NCI-H1436 (cell line): ENCODE measurements at places on chromosomes 16 and 17.

GRCh38 chr17:4480929-4481898 is 17.5 kb upstream of the SPNS2 start:
- DNase-seq = no peak

DNA sequence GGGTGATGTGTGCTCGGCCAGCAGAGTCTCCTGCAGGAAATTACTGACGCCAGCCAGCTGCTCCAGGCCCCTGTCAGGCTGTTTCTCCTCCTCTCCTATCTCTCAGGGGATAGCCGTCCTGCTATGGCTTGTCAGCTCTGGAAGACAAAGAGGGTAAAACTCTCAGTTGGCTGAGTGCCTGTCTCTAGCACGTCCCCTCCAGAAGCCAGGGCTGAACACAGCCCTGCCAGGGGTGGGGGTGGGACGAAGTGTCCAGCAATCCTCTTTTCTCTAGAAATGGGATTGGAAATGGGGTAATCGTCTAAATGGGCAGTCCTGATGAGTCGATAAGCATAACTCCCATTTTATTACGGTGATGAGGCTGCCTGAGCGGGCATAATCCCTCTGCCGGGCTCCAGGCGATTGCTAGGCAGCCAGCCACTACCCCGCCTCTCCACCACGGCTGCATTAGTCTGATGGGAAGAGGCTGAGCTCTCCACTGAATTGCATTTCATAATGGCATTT is 89.1 kb upstream of the GNAO1 start:
- peak; percentile 71 for DNase-seq

DNA sequence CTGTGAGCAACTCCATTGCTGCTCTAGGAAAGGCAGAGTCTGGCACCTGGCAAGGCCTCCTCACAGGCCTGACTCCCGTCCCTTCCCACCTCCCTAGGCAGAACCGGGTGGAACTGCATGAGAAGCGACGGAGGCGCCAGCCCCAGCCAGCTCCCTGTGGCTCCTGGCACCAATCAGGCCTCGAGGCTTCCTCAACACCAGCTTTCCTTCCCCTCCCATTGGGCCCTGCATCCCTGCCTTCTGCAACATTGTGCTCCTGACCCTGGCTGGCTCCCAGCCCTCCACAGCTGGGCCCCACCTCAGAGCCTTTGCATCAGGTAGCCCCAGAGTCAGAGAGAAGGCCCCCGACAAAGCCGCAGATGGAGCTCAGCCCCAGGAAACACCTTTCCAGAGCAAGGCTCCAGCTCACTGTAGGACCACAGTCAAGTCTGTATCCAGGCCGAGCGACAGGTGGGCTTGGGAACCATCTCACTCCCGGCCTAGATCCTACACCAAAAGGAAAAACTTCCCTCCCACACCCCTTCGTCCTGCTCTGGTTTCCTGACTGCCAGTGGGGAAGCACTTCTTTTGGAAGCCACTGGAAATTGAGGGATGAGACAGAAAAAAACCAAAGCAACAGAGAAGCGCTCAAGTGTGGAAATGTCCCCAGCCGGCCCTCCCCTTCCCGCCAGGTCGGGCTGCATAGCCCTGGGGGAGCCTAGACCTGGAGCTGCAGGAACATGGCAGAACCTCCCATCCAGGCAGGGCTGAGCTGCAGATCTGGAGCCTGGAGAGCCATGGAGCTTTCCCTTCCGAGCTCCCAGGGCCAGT is 31.0 kb downstream of the LRRC75A start:
- DNase-seq = no peak

DNA sequence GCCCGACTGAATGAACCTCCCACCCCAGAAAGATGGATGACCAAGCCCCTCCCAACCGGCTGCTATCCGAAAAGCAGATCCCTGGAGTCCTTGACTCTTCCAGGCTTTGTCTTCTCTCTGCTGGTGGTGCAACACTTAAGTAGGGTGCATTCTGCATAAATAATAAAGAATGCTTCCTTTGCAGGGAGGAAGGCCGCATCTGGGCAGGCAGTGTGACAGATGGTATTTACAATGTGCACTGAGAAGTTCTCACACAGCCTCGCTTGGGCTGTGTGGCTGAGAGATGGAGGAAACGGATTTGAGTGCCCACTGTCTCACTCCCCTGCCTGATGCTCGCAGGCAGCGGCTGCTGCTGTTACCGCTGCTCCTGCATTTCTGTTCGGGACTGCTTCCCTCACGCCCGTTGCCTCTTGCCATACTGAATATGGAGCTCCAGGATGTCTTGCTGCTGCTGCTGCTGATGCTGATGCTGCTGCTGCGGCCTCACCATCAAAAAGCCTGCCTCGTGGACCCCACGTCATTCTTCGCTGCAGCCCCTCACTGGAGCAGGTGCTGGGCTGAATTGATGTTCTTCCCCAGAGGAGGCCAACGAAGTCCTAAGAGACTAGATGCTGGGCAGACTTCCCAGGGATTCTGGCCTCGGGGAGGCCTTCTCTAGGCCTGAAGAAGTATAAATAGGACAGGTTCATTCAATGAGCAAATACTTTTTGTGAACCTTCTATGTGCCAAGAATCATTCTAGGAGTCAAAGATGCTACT is 7.1 kb upstream of the RHBDL3 start:
- peak; percentile 36 for DNase-seq

GRCh38 chr17:45918241-45918745 is 23.9 kb downstream of the MAPT start:
- no peak for DNase-seq

- peak; percentile 60 for DNase-seq
Measured at GRCh38 chr17:69414408-69415274, at the start of gene MAP2K6. Gene MAP2K6, plus strand, starts transcription at chr17:69414697. Its CDS starts 288 bp downstream, at chr17:69414985.

DNA sequence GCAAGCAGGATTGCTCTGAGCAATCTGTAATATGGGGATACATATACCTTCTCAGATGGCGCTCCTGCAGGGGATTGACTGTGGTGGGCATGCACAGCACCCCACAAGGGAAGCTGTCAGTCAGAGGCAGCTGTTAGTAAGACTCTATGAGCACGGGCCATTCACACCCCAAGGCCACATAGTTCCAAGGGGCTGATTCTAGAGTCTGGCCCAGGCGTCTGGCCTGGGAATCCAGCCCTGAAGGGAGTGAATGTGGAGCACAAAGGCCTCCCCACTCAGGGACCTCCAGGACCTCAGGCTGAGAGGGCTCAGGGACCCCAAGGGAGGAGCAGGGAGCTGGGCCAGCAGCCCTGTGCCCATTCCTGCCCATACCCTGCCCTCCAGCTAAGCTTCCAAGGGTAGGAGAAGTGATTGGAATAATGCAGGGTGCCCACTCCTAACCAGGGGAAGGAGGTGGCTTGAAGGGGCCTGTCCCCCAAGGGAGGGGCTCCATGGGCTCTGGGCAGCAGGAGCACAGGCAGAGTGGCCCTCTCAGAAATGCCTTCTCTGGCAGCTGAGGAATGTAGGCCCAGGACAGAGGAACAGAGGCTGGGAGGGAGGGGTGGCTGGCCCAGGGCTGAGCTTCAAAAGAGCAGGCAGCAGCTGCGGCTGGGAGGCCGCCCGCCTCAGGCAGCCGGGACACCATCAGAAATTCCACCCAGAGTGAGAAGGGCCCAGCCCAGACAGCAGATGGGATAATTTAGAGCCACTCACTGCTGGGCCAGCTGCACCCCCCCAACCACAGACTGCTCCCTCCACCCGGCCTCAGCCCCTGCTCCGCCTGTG is 48.9 kb upstream of the MRPS23 start:
- DNase-seq = no peak

DNA sequence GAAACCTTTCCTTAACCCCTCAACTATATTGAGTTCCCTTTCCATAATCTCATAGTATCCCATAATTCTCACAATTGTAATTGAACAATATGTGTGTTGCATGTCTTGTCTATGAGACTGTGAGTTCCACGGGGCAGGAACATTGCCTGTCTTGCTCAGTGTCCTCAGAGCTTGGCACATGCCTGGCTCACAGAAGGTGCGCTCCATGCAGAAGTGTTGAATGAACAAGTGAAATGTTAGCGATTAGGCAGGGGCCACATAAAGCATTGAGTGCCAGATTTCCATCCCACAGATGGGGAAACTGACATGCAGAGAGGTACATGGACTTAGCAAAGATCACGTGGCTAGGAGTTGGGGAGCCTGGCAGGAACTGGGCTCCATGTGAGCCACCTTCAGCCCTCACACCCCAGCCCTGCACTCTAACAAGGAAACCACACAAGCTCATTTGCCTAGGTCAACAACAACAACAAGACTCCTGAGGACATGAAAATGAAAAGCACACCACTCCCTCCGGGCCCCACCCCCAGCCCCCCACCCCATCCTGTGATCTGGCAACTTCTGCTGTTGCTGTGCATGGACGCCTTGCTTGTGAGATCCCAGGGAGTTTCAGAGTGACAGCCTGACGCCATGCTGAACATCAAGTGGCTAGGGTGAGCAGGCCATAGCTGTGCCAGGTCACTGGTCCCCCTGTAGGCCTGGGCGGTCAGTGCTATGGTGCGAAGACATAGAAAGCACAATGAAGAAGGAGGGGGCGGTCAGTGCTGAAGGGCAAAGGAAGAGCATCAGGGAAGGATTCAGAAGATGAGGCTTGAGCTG is 5.0 kb downstream of the PIK3R5 start:
- DNase-seq = no peak

- no peak for DNase-seq
Measured at GRCh38 chr17:4582691-4583090, 1.6 kb upstream of the SMTNL2 start.

- no peak for DNase-seq
Measured at GRCh38 chr17:74239172-74239571, 25.8 kb downstream of the TTYH2 start.

DNA sequence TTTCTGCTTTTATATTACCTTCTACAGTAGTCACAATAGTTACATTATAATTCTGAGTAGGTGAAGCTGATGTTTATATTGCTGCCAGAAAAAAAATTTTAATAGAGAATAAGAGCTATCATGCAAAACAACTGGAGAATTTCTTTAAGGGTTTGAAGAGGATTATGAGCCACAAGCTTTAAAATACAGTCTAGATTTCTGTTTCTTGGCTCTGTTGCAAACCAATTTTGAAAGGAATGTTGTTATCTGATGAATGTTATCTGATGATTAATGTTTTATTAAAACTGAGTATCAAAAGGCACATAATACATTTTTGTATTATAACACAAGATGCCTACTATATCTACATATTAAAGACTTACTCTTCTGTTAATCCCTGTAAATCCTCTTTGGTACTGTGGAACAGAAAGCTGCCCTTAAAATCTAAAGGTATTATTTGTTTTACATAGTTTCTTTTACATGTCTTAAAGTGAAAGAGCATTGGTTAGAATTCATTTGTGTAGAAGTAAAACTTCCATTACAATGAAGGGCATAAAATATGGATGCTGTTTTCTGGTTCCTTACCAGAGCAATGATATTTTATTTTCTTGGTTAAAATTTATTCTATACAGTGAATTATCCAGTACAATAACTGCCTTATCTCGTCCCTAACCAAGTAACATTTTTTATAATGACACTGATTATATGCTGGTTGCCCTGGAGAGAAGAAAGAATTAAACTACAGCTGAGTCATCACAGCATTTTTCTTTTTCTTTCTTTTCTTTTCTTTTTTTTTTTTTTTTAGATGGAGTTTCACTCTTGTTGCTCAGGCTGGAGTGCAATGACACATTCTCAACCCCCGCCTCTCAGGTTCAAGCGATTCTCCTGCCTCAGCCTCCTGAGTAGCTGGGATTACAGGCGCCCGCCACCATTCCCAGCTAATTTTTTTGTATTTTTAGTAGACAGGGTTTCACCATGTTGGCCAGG is 205.7 kb downstream of the TANC2 start:
- no peak for DNase-seq

DNA sequence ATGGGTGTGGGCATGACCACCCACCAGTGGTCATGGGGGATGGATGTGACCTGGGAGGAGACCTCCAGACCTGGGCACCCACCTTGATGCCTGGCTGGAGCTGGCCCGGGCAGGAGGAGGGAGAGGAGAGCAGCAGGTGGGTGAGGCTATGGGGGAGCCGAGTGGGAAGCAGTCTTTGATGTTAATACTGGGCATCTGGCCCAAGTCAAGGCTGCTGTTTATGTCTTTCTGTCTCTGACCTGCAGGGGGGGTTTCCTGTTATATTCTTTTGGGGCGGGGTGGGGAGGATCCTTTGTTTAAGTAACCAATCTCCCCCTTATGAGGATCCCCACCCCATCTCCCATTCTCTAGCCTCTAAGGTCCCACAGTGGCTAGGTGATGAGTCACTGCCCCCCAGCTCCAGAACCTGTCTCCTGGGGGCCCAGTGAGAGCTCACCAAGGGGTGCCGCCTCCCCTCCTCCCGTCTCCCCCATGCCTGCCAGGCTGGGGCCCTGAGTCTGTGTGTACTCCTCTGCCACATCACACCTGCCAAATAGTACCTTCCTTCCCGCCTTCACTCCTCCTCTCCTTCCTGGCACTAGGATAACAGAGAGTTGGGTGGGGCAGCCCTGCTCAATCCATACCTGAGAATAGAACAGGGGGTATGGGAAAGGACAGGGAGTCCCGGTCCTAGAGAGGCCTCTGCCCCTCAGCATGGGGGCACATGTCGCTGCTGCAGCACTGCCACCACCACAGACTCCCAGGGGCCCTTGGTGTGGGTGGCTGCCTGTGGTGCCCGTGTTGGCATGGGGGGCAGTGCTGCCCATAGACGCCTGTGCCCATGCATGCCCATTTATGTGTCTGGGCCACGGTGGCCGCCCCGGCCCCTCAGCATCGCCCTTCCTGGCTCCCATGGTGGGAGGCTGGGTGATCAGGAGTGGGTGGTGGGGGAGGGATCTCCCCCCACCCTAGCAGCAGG is 7.3 kb downstream of the THRA start:
- peak; percentile 45 for DNase-seq

- no peak for DNase-seq
Measured at GRCh38 chr16:81531419-81531821, 86.8 kb downstream of the CMIP start.

DNA sequence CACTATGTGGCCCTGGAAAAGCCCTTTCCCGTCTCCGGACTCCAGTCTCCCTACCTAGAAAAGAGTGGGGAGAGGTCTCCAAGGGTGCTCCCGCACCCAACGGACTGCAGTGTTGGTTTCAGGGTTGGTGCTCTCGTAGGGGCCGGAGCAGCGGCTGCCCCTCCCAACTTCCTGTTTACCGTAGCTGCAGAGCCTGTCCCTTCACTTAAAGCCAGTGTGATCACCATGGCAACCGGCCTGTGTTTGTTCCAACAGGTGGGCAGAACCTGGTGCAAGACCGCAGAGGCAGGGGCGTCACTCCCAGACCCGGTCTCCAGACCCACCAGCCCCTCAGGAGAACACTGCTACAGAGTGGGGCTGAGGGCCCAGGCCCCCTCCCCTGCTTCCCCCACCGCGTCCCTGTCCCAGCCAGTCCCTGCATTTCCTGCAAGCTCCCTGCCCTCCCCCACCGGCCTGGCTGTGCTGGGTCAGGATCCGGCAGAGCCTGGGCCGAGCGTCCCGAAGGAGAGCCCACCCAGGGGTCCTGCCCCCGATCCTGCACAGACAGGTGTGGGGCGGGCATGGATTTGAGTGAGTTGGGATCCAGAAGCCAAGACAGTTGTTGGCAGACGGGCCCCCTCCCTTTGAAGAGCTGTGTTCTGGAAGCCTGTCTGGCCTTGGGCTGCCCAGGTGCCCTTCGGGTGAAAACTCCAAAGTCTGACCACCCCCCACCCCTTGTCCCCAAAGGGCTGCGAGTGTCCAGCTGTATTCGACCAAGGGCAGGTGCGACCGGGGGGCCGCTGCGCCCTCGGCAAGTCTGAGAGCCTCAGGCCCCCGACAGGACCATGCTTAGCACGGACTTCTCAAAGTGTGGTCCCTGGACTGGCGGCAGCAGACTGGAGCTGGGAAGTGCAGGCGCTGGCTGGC is 1.5 kb upstream of the BAIAP3 start:
- DNase-seq = peak; percentile 27

GRCh38 chr16:23288726-23289512 is 13.2 kb upstream of the SCNN1B start:
- no peak for DNase-seq
